ENCODE measurements at places on chromosomes 1 and 21. TPM values are rescaled to one million over a fixed set of nuclear protein-coding genes. Genes with fewer than 3 reads are reported as not detected.

DNA sequence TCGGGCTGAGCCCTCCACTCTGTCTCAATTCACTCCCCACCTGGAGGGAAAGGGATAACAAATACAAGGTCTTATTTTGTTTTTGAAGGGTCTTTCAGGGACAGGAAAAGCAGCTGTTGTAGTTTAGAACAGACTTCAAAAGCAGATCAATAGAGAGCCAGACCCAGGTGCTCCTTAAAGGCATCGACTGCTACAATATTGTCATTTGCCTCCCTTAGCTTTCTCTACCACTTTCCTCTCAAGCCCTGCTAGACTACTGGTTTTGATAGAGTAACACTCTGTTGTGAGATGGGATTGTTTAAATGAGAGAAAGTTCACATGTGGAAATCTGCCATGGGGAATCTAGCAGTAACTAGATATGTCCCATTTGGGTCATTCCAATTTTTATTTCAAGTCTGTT is 24.0 kb downstream of the RGS7 start:
- DNase-seq: no peak
- no peak overlapping the region for H3K27ac ChIP-seq
- no peak overlapping the region for H3K4me3 ChIP-seq
- H3K27me3 ChIP-seq: no peaks in the 10 kb centered on the region

GRCh38 chr1:84800090-84801073 is 92.6 kb downstream of the LPAR3 start:
- H3K27ac ChIP-seq: no peak overlapping the region
- H3K4me3 ChIP-seq: no peak overlapping the region
- no peaks in the 10 kb centered on the region for H3K27me3 ChIP-seq
- DNase-seq: no peak
- peaks cover 5% of the 10 kb centered on the region for H3K4me1 ChIP-seq

The PCBP3 gene
- total RNA-seq: 1.7 TPM

The C4BPA gene
- total RNA-seq: not detected

Data from adrenal gland (tissue), 19 donors.